Activated CD8-positive, alpha-beta memory T cell treated with anti-CD3 and anti-CD28 coated beads for 1 hour (primary cell): ENCODE measurements at places on chromosomes 1 and 21.

GRCh38 chr1:203127666-203128430 lies at the start of gene ADORA1:
ADORA1 (plus strand) TSS chr1:203127726; CDS start chr1:203128842, 1,116 bp downstream.
- DNase-seq = no peak

DNA sequence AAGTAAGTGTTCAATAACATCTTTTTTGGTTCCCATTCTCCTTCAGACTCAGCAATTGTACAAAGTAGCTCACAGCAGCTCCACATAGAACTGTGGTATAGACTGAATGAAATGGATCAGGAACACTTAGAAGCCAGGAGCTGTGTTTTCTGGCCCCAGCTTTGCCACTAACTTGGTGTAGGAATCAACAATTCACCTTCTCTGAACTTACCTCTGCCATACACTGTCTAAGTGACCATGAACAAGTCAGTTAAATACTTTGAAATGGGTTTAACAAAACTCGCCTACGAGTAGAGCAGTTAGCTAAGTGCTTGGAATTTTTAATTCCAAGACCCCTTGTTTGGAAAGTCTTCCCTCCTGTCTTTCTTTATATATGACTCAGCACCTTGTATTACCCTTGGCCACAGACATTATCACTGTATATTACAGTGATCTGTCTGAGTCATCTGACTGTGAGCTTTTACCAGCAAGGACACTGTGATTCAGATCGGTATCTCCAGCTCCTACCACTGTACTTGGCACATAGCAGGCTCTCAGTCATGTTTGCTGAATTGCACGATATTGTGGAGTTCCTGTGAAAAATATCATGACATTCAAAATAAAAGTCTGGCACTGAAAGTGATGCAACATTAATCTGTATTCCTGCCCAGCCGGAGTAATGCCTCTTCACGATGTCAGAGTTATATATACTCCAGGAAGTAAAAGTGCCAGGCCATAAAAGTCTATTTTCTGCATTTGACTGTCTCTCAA lies 101.7 kb upstream of the BEND5 start:
- no peak for DNase-seq

DNA sequence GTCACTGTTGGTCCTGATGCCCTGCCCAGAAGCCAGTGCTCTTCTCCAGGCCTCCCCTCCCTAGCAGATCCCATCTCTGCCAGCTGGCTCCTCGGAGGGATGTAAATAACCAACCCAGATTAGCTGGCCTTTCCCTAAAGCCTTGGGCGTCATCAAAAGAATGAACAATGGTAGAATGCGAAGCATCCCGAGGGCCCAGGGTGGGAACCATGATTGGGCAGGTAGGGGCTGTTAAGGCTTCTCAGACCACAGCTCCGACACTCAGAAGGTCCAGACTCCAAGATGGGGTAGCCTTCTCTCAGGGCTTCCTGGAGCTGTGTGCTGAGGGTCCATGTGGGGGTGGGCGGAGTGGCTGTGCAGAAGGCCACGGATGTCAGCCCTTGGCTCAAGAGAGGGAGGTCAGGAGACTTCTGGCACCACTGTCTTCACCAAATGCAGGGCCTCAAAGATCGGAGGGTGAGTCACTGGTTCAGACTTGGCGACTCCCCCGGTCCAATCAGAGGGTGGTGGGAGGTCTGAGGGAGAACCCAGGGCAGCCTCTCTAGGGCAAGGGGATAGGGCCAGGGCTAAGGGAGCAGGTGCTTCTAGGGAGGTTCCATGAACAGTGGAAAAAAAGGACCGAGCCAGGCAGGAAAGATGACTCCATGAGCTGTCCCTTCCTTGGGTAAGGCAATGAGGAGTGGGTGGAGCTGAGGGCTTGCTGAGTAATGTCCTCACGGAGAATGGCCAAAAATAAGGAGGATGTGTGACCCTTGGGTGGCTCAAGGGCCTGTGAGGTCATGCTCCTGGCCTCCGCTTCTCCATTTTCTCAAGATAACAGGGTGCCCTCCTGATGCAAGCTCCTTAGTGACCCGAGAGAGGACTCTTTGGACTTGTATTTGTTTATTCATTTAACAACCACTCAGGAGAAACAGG lies 58.4 kb upstream of the EPS8L3 start:
- no peak for DNase-seq

GRCh38 chr1:51575406-51576084 lies 41.3 kb upstream of the OSBPL9 start:
- DNase-seq = no peak

DNA sequence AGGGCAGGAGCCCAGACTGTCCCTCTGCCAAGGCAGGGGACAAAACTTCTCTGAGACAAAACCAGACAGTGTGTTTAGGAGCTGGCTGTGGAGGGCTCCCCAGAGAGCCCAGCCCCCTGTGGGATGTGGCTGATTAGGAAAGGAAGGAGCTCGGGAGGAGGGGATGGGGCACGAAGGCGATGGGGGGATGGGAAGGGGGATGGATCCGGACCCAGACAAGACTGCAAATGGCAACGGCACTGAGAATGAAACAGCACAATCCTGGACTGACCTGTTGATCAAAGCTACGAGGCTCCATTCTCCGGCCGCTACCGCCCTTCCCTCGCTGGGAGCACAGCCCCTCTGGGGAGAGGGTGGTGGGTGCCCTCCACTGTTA lies 33.1 kb downstream of the FOXO6 start:
- DNase-seq = no peak

DNA sequence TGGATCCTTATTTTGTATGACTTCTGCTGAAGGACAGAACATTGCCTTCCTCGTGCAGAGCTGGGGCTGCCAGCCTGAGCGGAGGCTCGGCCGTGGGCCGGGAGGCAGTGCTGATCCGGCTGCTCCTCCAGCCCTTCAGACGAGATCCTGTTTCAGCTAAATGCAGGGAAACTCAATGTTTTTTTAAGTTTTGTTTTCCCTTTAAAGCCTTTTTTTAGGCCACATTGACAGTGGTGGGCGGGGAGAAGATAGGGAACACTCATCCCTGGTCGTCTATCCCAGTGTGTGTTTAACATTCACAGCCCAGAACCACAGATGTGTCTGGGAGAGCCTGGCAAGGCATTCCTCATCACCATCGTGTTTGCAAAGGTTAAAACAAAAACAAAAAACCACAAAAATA lies 27.5 kb upstream of the KDM4A start:
- DNase-seq = no peak

GRCh38 chr1:107776900-107777663 lies 187.9 kb downstream of the VAV3 start:
- no peak for DNase-seq

GRCh38 chr1:18064534-18064933 lies 43.1 kb upstream of the IGSF21 start:
- DNase-seq = no peak

- no peak for DNase-seq
These were observed 8.7 kb upstream of the SLC25A24 start for GRCh38 chr1:108208724-108209446.

DNA sequence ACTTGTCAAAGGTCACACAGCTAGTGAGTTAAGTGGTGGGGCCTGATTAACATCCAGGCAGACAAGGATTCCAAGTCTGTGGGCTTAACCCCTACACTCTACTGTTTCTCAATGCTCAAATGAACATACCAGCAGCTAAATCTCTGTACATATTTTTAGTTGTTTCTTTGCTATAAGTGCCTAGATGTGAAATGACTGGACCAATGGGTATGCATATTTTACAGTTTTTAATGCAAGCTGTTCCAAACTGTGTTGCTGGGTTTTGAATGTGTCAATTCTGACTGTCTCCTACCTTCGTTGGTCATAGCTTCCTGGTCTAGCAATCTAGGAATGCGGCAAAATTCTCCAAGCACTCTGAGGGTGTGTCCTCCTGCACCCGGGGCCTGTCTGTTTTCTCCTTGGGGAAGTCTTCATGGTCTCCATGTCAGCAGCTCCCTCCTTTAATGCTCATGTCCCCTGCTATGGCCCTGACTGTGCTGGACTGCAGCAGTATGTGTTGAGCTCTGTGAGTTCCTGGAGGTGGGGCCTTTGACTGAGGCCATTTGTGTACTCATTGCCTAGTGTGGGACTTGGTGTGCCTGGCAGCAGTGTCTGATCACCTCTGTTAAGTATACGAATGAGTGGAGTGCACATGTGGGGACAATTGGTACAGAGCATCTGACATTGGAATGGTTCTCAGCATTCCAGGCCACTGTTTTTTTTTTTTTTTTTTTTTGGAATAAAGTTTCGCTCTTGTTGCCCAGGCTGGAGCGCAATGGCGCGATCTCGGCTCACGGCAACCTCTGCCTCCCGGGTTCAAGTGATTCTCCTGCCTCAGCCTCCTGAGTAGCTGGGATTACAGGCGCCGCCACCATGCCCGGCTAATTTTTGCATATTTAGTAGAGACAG lies 72.9 kb upstream of the SLC2A1 start:
- no peak for DNase-seq

DNA sequence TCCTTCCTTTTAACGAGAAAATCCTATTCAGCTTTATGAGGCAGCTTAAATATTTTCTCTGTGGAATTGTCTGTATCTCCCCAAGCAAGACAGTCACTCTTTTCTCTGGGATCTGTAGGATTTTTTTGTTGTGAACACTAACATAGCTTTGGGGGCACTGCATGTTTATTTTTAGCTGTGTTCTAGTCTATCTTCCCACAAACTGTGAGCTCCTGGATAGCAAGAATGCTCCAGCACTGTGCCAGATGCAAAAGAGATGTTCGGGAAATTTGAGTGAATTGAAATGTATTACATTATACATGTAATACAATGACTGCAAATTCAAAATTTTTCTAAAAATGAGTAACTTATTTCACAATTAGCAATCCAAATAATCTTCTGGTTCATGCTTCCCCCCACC lies 282.2 kb downstream of the PLPP3 start:
- DNase-seq = no peak

DNA sequence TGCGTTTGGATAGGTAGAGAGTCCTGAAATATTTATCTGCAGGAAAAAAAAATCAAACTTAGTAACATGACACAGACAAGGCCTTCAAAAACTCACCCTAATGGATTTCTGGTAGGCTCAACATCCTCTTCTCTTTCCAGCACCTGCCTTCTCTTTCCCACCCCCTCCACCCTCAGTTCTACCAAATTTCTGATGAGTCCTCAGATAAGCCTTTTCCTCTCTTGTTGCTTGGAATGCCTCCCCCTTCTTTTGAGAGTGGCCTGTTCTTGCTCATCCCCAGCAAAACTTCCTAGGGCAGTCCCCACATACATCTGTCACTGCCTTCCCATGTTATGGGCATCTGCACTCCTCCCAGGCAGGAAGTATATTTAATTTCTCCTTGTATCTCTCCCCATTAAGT lies 7.6 kb upstream of the LBR start:
- no peak for DNase-seq

- DNase-seq = no peak
These were observed 347.7 kb upstream of the POU3F1 start for GRCh38 chr1:38394303-38394702.

DNA sequence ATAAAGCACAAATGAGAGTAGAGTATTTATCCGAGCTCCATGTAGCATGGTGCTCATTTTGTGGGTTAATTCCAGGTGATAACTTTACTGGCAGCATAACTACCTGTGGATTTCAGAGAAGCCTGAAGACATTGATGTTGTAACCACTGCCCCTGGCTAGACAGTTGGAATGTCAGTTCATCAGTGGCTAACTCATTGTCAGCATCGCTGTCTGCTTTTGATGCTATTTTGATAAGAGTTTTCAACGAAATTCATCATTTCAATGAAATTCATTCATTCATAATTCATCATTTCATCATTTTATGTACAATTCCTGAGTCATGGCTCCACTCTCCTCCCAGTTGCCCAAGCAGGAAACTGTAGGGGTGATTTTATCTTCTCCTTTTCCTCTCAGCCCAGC lies 34.4 kb downstream of the HSD3B1 start:
- DNase-seq = no peak

DNA sequence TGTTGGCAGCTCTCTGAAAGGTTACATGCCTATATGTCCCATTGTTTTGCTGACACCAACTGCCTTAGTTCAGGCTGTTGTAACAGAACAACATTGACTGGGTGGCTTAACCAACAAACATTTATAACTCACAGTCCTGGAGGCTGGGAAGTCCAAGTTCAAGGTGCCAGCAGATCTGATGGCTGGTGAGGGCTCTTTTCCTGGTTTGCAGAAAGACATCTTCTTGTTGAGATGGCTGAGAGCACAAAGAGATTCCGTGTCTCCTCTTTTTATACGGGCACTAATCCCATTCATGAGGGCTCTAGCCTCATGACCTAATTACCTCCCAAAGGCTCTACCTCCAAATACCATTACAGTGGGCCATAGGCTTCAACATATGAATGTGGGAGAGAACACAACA lies 10.2 kb upstream of the STMN1 start:
- no peak for DNase-seq

DNA sequence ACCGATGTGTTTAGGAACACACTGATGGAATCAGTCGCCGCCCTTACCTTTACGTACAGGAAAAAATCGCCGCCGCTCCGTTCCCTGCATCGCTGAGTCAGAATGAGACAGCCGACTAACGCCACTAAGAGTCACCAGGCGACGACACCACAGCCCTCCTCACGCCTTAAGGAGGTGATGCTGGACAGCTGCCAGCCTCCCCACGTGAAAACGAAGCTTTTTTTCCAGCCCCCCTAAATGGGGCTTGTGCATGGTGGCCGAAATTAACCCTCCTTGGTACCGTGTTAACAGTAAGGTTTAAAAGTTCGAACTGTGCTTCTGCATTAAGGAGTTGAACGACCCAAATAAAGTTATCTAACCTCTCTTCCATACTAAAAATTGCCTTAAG lies 511 bp downstream of the DNTTIP2 start:
- DNase-seq = peak; percentile 76

GRCh38 chr1:107181253-107181969 lies 40.6 kb downstream of the NTNG1 start:
- DNase-seq = no peak

- no peak for DNase-seq
These were observed 3.9 kb downstream of the HES4 start for GRCh38 chr1:995665-996633.

- DNase-seq = no peak
These were observed 83.6 kb upstream of the L1TD1 start for GRCh38 chr1:62111084-62111483.

DNA sequence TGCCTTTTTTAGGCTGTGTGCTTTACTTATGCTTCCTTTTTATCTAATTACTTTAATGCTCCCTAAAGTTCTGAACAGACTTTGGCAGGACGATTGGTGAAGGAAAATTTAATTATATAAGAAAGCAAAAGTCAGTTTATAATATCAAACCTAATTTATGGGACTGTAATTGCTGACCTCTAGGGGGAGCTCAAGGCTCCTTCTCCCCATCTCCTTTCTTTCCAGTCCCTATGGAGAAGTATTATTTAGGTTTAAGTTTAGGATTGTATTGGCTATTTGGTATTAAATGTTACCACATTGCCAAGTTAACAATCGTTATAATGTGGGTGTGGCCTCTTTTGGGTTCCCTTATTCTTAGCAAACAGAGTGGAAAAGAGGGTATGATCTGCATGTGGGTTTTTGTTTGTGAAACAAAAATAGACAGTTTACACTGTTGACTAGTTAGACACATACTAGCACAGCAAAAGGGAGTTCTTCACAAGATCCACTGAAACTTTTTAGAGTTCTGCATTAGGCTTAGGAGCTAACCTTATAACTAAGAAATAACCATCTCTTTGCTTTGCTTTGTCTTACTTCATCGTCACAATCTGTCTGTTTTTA lies 48.2 kb upstream of the TNFSF4 start:
- DNase-seq = no peak

- no peak for DNase-seq
These were observed 443.0 kb downstream of the PTPRU start for GRCh38 chr1:29679316-29679715.
